Right lung (tissue), 10 donors: ENCODE measurements at places on chromosomes 12 and 14. TPM values are rescaled to one million over a fixed set of nuclear protein-coding genes. Genes with fewer than 3 reads are reported as not detected.

GRCh38 chr14:23539248-23540140 lies 12.1 kb downstream of the ZFHX2 start:
- DNase-seq: peak; percentile 32

DNA sequence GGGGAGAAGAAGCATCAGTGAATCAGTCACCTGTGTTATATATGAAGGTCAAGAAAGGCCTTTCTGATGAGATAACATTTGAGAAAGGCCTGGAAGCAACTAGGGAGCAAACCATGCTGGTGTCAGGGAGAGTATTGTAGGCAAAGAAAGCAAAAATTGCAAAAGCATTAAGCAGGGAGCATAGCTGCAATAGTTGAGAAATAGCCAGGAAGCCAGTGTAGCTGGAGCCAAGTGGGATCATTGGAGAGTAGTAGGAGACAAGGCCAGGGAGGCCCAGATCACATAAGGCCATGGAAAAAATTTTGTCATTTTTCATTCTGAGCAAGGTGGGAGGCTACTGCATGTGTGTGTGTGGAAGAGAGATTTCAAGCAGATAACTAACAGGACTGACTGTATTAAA lies 18.8 kb upstream of the MAGOHB start:
- no peak for DNase-seq

DNA sequence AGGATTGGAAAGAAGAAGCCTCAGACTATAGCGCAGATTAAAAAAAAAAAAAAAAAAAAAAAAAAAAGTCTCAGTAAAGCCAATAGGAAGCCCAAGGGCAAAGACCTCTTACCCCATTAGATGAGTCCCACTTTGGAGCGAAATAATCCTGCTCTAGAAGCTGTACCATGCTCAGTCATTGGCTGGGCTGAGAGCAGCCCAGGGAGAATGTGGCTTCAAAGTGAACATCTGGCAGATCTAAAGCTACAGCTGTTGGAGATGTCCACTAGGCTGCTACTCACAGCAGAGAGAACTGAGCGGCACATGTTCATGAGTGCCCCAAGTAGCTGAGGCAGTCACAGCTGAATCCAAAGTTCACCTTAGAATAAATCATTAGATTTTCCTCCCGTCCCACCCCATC lies 560.9 kb downstream of the MED13L start:
- no peak for DNase-seq

The CCDC196 gene
- not detected for polyA plus RNA-seq

GRCh38 chr14:61033855-61034254 lies 52.8 kb downstream of the SLC38A6 start:
- no peak for DNase-seq
